ENCODE measurements at places on chromosomes 5 and 9. TPM values are rescaled to one million over a fixed set of nuclear protein-coding genes. Genes with fewer than 3 reads are reported as not detected.
A peak's percentile ranks its signal among the peaks of the same experiment; 100 is the strongest.

- DNase-seq, result no peak
Observed at GRCh38 chr9:108049671-108050494, 560.3 kb upstream of the KLF4 start.

CTNND2 gene
- 1.4 TPM for total RNA-seq

AJM1 gene
- 0.69 TPM for total RNA-seq

DNA sequence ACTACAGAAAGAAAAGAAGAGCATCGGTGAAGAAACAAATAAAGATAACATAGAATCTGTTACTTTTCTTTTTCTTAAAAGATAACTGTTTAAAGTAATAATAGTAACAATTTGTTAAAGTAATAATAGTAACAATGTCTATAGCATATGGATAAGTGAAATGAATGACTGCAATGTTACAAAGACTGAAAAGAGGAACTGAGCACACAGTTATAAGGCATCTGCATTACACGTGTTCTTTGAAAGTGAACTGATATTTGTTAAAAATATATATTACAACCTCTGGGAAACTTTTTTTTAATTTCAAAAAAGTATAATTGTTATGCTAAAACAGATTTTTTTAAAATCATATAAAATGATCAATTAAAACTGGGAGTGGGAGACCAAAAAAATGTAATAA is 88.4 kb upstream of the FST start:
- DNase-seq, result no peak

- no peak for DNase-seq
Observed at GRCh38 chr5:86970361-86970760, 297.3 kb upstream of the RASA1 start.

SH3TC2 gene
- 15.1 TPM for total RNA-seq

DNA sequence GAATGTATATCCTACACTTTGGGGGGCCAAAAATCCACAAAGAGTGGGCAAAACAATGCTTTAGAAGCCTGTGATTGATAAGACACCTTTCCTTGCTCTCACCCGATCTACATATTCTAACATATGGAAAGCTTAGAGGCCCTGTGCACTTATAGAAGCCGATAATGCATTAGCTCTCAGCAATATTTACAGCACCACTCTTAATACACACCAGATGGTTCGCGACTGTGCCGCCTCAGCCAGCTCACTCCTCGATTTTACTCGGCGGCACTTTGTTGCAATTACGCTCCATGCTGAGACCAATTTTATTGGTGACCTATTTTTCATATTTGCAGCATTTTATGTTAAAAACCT is 18.8 kb downstream of the NR2F1 start:
- DNase-seq, result no peak

DNA sequence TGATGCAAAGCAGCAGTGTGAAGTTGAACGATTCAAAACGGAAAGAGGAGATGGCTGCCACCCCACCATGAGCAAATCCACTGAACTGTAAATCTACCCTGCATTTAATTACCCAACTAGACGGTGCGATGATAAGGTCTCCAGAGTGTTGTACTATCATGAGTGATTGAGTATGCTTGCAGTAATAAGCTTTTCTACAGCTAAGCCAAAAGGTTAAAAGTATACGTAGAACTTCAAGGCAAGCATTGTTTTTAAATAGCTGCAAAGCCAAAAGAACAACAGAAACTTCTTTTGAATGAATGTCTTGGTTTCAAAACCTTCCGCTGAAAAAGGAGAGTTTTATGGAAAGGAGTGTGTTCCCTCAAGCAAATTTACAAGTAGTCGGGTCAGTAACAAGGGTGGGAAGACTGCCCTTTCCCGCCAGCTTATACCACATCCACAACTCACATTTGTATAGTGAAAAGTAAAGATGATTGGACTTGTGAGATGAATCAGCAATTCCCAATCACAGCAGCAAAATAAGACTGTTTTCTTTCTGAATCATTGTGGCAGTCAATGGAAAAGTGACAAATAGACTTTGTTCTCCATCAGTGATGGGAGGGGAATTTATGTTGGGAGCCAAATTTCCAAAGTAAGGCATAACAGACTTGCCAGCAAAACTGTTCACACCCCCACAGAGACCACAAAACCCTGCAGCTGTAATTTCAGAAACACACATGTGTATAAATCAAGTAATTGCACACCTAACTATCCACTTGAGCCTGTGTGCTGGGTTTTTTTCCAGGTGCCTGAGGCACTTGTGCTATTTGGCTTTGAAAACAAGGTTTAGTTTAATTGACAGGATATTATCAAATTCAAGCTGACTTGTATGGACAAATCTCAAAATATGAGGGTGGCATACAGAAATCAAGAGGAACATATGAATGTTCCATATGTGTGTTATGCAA is 407.7 kb upstream of the GRAMD2B start:
- no peak for DNase-seq

GRCh38 chr5:180079702-180080466 is 8.3 kb upstream of the RNF130 start:
- DNase-seq, result no peak

CRB2 gene
- 0.42 TPM for total RNA-seq

- no peak for DNase-seq
Observed at GRCh38 chr5:135208555-135208902, 174.5 kb upstream of the PITX1 start.

SPATA31A5 gene
- not detected for total RNA-seq

GRCh38 chr5:2158109-2158508 is 275.4 kb upstream of the IRX4 start:
- no peak for DNase-seq

DNA sequence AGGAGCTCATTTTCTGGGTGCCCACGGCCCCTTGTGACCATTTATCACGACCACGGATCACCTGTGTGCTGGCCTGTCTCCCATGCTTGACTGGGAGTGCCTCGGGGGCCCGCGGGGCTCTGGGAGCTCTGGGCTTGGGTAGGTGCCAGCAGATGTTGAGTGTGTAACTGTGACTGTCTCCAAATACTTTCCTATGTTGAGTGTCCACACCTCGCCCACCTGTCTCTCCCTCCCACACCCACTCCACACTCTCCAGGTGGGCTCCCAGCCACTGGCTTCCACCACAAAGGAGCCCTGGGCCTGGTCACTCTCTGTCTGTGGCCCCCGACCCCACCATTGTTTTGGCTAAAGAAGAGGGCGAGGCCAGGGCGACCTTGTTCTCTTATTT is 196.4 kb downstream of the CDK5RAP2 start:
- DNase-seq, result no peak

DNA sequence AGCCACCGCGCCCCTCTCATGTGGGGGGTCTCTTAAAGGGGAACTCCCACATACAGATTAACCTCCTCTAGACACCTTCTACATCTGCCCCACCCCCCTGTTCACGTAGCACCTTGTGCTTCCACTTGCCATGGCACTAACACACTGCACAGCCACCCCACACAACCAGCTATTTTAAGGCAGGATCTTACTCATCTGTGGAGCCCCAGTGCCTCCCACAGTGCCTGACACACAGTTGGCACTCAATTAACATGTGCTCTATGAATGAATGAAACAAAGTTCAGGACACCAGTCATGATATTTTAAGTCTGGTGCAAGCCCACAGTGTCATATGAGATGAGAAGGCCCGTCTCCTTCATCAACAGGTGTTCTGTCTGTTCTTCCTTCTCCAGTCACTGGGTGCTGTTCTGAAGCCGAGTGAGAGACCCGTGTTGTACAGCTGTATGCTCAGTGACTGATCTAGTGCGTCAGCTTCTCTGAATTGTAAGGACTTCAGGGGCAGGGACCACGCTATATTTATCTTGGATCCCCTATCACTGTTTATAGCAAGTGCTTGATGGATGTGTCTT is 149.1 kb downstream of the TLE1 start:
- DNase-seq, result no peak

DNA sequence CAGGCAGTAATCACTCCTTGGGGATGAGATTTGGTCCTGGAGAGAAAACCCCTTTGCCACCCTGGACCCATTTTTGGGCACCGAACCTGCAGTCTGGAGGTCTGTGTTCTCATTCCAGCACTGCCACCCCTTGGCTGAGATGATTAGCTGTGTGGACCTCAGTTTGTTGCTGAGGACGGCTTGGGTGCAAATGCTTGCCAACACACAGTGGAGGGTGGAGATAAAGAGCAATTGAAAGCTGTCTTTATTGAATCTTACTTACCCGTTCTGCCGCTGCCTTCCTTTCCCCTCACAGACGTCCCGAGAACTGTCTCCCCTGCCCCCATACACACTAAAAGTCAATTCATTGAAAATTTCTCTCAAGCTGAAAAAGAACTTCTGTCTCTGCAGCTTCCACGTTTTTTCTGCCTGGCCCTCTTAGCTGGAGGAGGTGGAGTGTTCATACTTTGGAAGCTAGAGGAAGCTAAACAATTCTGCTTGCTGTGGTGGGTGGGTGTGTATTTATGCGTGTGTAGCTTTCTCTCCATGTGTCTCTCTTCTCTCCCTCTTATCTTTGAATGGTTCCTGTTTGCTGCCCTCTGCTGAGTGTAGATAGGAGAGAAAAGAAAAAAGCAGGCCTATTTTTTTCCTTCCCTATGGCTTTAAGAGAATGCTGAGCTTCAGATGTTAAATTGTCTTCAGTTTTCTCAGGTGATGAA is 6.6 kb downstream of the GALNT10 start:
- DNase-seq, result peak; percentile 14

APBA1 gene
- total RNA-seq, result 12.4 TPM

NAIF1 gene
- total RNA-seq, result 6.9 TPM

FBLL1 gene
- total RNA-seq, result 2.4 TPM

GRCh38 chr5:150789943-150790611 is 11.5 kb downstream of the SMIM3 start:
- no peak for DNase-seq

RLN2 gene
- total RNA-seq, result not detected

DNA sequence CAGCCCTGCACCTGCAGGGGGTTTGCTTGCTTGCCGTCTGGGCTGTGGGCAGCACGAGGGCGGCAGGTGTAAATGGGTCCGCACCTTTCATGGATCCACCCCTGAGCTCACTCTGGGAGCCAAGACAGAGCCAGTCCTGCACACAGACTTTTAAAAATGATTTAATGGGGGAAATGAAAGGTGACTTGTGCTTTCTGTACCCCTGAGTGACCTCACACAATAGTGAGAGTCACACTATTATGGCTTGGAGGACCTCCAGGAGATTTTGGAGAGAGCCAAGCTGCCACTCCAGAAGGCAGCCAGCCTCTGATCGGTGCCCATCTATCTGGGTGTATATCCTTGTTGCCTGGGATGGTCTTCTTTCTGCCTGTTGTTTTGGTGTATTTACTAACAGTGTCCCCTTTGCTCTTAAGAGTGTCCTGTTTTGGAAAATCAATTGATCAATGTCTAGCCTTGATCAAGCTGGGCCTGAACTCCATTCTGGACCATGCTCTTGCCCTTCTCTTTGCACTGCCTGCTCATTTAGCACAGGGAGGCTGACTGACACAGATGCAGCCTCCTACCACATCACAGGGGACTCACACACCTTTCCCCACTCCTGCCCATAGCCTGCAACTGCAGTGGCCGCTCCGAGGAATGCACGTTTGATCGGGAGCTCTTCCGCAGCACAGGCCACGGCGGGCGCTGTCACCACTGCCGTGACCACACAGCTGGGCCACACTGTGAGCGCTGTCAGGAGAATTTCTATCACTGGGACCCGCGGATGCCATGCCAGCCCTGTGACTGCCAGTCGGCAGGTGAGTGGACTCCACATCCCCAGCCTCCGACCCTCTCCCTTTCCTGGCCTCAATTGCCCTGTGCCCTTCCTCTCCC is 29.5 kb downstream of the LAMC3 start:
- no peak for DNase-seq

DNA sequence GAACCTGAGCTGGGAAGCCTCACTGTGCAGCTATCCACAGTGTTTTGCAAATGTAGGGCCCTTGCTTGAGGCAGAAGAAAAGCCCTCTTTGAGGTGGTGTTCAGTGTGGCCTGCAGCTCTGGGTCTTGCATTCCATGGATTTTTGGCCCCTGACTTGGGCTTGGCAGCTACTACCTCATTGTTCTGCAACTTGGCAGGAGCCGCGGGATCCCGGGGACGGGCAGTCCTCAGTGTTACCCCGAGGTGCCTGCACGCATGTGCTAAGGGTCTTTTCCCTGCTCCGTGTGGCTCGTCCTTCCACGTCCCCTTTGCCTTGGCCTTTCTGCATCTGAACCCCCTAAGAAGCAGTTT is 39.8 kb downstream of the NEK6 start:
- peak; percentile 47 for DNase-seq

GLDC gene
- total RNA-seq, result 0.74 TPM

CCNG1 gene
- 256 TPM for total RNA-seq

BTNL8 gene
- total RNA-seq, result not detected

SOHLH1 gene
- not detected for total RNA-seq

DNA sequence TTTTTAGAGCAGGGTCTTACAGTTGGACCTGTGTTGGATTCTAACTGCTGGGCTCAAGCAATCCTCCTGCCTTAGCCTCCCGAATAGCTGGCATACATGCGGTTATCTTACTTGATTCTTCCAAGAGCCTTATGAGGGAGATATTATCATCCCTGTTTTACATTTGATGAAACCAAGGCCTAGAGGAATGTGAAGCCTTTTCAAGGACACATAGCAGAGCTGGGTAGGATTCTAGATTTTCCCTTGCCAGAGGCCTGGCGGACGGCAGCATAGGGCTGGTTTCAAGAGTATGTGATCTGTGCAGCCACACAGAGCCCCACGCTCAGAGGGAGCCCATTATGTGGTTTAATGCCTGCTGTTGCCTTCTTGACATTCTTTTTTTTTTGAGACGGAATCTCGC is 24.2 kb downstream of the NDST1 start:
- no peak for DNase-seq

HSPA5 gene
- 74.0 TPM for total RNA-seq

DNA sequence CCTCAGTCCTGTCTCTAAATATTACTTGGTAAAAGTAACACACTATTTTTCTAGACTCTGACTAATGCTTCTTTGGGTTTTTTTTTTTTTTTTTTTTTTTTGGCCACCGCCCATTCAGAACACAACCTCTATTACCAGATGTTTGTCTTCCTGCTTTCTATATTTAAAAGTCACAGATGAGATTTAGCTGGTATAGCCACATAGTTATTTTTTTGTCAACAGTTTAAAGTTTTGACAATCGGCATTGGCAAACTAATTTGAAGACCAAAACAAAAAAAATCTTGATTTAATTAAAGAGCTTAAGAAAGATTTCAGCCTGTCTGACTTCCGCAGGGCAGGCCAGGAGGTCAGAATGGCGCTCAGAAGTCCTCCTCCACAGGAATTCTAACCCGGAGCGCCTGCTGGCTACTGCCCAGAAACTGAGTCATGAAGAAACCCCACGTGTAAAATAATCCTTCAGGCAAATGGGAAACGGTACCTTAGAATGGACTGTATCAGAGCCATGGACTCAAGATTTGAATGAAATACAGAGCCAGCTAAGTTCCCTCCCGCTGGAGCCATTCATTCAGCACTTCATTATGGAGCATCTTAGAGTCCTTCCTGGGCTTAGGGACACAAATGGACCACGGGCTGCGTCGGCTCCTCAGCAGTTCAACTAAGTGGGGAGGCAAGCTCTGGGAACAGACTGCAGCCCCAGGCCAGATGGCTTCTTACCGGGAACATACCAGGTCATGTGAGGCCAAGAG is 55.6 kb downstream of the PTPDC1 start:
- DNase-seq, result peak; percentile 33

GRCh38 chr5:78373231-78373630 is 12.8 kb downstream of the SCAMP1 start:
- no peak for DNase-seq
